Activated CD8-positive, alpha-beta memory T cell treated with anti-CD3 and anti-CD28 coated beads, Interleukin-2, amount 50 U/mL, for 4 hours (primary cell): ENCODE measurements at places on chromosomes 12 and 14.

- DNase-seq, result no peak
Observed at GRCh38 chr14:35878272-35879150, 52.4 kb downstream of the BRMS1L start.

- no peak for DNase-seq
Observed at GRCh38 chr12:108240027-108240785, 98.9 kb downstream of the CMKLR1 start.

DNA sequence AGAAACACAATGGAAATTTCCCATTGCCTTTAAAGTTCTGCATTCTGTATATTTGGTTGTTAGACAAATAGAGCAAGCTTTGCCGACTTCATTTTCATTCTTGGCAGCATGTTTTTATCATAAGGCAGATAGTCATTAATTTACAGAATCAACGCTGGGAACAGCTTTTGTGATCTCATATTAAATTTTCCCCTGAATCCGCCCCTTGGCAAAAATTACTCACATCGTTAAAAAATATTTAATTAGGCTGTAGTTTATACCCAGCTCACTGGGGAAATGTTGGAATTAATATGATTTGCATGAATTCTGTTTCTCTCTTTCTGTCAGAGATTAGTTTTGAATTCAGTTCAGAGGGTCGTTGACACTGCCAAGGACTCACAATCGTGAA lies 297.6 kb downstream of the EGLN3 start:
- DNase-seq, result no peak

GRCh38 chr14:104856869-104857860 lies 7.9 kb upstream of the CEP170B start:
- DNase-seq, result no peak

GRCh38 chr14:78933948-78934524 lies 763.9 kb downstream of the NRXN3 start:
- no peak for DNase-seq

- no peak for DNase-seq
Observed at GRCh38 chr12:71848212-71848611, 8.7 kb downstream of the TBC1D15 start.

DNA sequence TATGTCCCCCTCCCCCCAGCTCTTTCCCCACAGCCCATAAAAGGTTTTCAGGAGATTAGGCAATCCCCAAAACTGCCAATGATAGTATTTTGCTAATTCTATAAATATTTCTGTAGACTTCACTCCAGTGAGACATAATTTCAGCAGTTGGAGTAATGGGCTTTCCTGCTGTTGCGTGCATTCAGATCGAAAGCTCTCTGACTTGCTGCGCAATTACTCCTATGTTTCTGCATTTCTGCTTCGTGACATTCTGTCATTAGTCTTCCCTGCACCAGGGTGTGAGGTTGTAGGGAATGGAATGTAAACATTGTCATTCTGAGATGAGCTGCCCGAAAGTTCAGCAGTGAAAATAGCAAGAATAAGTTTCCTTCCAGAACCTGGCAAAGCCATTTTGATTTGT lies 58.2 kb downstream of the SAMD4A start:
- DNase-seq, result no peak
